ENCODE measurements at places on chromosomes 5 and 9.

- DNase-seq = no peak
These were observed 1.1 kb downstream of the NTNG2 start for GRCh38 chr9:132162764-132163456.

DNA sequence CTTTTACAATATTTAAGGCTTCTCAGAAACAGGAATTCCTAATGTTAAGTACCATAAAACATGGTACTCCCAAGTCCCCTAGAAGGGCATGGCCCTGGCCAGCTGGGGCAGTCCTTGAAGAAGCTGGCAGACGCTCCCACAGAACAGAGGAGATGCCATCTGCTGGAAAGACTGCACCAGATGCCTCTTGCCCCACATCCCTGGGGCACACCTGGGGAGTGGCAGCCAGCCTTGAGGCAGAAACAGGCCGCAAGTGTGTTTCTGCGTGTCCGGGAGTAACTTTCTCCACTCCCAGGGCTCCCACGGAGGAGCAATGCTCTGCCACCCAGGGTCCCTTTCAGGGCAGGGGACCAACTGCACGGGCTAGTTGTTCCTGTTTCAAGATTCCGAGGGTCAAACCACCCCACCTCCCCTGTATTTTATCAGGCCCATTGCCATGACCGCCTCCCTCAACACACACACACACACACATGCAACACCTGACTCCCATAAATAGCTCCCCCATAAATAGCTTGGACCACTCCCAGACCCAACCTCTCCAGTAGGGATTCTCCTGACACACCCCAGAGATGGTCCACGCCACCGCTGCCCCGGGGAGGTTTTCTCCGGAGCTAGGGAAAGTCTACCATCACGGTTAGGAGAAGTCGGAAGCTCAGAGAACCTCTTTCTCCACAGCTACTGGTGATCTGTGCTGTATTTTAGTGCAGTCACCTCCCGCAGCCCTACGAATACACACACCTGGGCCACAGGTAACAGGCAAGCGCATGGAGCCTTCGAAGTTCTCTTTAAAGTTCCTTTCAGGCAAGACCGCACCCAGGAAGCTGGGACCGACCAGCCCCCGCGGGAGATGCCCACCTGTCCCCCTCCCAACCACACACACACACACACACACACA is 1.5 kb downstream of the SPOCK1 start:
- DNase-seq = no peak

- no peak for DNase-seq
These were observed 25.1 kb downstream of the ERGIC1 start for GRCh38 chr5:172858990-172859811.

DNA sequence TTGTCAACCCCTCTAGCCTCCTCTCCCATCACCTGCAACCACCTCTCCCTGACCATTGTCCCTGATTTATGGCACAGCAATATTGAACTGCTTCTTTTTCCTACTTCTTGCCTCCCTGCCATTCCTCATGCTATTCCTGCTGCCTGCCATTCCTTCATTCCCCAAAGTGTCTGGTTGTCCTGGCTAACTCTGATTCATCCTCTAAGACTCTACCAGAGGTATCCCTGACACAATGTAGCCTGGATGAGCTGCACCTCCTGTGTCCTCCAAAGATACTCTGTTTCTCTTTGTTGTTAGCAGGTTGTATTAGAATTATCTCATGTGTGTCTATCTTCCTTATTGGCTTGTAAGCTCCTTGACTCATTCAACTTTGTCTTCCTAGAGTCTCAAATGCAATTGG is 53.5 kb upstream of the PTPN3 start:
- no peak for DNase-seq

- DNase-seq = no peak
These were observed 143.2 kb downstream of the RMI1 start for GRCh38 chr9:84123648-84124406.

DNA sequence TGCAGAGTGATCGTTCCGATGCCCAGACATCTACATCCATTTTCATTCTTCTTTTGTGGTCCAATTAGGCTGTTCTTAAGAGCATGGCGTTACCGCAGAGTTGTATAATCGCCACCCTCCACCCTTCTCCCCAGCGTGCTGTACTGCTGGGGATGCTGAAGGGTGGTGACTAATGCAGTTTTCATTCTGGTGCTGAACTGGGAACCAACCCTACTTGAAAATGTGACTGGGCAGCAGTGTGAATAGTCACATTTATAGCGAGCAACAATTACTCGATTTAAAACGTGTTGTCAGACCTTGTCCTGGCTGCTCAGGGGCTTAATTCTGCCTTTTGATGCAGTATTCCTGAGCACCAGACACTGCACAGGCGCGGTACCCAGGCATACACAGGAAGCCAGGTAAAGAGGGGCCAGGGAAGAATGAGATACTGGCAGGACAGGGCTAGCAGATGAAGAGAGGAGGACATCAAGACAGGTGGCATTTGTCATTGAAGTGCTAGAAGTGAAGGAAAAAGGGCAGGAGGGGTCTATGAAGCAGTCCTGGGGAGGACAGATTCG is 719 bp upstream of the ISCA1 start:
- DNase-seq = peak; percentile 15

DNA sequence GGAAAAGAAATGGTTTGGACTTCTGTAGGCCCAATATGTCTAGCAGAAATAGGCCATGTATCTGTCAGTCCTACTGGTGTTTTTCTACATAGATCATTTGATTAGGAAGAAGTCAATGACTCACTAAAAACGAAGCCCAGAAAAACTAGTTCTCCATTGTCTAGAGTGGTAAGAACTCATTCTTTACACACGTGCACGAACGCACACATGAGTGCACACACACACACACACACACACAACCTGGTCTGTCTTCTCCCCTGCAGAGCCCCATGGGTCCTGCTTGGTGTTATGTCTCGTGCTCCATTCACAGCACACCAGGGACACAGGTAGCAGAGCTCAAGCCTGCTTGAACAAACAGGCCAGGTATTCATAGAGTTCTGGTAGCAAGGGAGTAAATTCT is 14.9 kb upstream of the FCN1 start:
- DNase-seq = no peak

- no peak for DNase-seq
These were observed 203.1 kb downstream of the FSTL4 start for GRCh38 chr5:133409210-133409674.

GRCh38 chr9:113646946-113647914 is 183.7 kb downstream of the RGS3 start:
- no peak for DNase-seq

DNA sequence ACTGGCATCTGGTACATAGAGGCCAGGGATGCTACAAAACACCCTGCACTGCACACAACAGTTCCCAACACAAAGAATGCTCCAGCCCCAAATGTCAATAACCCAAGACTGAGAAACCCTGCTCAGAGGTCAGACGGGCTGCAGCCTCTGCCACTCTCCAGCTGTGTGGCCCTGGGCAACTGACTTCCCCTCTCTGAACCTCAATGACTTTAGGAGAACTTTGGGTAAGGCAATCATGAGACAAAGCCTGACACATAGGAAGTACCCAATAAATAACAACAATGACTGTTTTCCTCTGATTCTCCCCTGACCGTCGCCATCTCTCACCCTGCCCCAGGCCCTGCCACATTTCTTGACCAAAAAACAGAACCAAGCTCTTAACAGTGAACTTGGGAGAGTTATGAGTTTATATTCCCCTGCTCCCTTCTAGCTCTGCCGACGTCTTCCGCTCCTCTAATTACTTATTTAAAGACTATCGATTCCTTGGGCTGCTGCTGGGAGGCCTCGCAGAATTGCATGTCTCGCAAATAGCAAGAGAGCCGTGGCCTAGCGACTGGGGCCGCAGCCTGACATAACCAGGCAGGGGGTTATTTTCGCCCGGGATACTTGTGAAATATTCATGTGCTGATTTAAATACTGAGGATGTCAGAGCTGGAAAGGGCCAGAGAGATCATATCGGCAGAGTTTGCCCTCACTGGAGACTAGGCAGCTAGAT is 24.5 kb upstream of the CRB2 start:
- no peak for DNase-seq

DNA sequence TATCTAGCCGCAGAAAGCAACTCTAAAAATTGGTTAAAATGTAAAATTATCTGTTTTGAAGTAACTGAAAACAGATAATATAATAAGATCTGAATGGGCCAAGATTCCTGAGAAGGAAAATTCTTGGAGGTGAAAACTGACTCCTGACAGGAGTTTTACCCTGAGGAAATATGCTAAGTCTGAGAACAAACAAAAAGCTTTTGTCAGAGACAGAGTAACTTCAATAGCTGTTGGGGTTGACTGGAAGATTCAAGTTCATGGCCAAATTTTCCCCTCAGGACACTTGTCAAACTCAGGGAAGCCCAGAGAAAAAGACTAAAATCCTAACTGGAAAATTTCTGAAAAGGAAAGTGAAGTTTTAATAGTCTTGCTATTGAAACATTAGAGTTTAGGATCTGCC is 5.7 kb downstream of the PCDHB4 start:
- no peak for DNase-seq

- DNase-seq = peak; percentile 51
These were observed 180.0 kb upstream of the IL12B start for GRCh38 chr5:159510282-159510681.

- no peak for DNase-seq
These were observed 105.4 kb downstream of the EDIL3 start for GRCh38 chr5:84279234-84279633.

- no peak for DNase-seq
These were observed 149.6 kb downstream of the TTC39B start for GRCh38 chr9:15157381-15157780.

GRCh38 chr9:123121457-123121856 is 88.0 kb downstream of the GPR21 start:
- DNase-seq = no peak

DNA sequence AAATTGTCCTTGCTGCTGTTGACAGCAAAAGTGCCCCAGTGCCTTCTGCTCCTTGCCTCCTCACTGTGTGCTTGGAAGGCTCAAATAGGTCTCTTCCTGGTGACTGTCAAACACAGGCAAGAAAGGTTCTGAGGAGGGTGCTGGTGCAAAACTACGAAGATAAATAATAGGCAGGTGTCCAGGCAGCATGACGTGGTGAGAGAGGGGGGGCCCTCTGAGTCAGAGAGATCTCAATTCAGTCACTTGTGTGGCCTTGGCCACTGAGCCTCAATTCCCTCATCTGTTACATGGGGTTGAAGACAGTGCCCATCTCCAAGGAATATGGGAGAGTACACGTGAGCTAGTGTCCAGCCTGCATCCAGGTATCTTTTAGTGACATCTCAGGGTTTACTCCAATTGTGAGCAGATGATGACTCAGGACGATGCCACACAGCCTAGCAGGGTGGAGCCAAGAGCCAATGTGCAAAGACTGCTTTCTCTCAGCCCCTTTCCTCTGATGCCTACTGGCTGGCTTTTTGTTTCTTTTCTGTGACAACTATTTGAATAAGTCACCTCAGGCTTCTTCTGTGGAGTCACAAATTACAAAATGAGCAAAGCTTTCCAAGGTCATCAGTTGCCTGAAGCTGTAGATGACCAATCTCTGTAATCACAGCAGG is 29.7 kb upstream of the SMIM32 start:
- no peak for DNase-seq

DNA sequence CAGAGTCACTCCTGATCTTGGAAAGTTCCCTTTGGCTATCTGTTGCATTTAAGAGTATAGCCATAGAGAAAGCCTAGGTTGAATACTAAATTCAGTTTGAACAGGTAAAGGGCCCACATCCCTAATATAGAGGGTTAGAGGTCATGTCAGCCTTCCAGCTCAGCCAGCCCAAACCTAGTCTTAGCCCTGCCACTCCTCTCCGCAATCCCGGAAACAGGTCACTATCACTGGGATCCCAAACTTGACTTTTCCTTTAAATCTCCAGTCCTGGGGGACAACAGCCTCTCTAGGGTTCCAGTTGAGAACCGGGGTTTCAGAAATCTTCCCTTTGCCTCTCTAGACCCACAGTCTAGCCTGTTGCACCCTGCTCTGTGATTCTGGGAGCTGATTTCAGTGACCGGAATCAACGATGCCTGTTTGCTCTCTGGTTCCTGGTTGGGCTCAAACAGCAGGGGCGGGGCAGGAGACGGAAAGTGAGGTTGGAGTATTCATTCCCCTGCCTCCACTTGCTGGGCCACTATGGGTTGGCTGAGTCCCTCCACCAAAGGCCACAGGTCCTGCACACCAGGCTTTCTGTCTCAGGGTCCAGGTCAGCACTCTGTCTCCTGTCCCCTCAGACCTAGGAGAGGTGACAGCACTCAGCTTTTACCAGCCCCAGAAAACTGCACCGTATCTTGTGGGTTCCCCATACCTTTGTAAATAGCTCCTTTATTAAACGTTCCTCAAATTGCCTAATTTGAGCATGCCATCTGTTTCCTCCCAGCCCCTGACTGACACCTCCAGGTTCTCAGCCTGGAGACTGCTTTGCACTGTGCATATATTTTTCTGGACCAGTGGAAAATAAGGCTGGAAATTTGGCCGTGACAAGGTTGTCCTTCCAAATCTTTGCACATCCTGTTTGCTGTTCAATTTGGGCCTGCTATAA is 23.8 kb upstream of the CPEB4 start:
- no peak for DNase-seq

DNA sequence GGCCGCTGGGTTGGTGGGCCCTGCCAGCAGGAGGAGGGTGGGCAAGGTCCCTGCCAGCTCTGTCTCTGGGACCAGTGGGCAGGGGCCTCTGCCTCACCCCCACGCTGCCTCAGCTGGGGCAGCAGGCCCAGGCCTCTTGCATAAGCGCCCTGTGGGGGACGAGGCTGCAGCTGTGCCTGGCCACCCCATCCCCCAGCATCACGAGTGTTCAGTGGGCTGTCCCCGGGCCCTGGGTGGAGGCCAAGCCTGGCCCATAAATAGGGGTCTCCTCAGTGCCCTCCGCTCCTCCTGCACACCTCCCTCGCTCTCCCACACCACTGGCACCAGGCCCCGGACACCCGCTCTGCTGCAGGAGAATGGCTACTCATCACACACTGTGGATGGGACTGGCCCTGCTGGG is at the start of gene PTGDS:
Gene PTGDS, plus strand, starts transcription at position 282 of the 400 bp plus-strand sequence. Its CDS starts 75 bp downstream, at position 357.
- DNase-seq = no peak

DNA sequence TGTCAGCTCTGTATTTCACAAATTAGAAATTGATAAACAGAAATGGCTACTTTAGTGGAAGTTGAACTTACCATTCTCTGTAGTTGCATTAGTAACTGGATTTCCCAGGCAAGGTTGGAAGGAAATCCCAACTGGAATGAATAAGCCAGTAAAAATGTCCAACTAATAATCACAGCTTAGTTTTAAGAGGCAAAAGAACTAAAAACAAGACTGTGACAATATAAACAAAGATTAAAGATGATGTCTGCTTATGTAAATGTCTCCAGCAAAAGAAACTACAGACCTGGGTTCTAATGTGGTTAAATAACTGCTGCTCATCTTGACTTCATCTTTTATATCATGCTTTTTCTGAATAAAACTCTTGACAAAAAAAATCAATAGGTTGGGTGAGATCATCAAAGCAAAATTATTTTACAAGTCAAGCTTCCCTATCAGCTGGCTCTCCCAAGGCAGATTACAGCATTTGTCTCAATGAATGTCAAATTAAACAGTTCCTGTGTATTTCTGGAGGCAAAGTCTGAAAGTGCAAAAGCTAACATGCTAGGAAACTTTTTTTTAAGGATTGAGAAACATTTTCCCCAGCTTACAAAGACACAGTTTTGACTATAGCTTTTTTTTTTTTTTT is 62.3 kb upstream of the HMHB1 start:
- DNase-seq = no peak

All from HEK293T (cell line).